Breast epithelium (tissue), 4 donors: ENCODE measurements at places on chromosomes 12 and 14. TPM values are rescaled to one million over a fixed set of nuclear protein-coding genes. Genes with fewer than 3 reads are reported as not detected.

AQP6 gene
- not detected for total RNA-seq

POTEM gene
- total RNA-seq: not detected

TMEM233 gene
- not detected for total RNA-seq

YBX3 gene
- total RNA-seq: 290 TPM

CCDC197 gene
- not detected for total RNA-seq

GPR137C gene
- 1.2 TPM for total RNA-seq

STON2 gene
- total RNA-seq: 27.5 TPM

RD3L gene
- total RNA-seq: not detected

SIRT4 gene
- total RNA-seq: 3.1 TPM

GRCh38 chr12:124655698-124656516 is 88.5 kb upstream of the NCOR2 start:
- peak; percentile 35 for DNase-seq
- no peaks in the 10 kb centered on the region for H3K36me3 ChIP-seq
- peak overlapping the region; percentile 53 for H3K4me3 ChIP-seq
- H3K27me3 ChIP-seq: no peaks in the 10 kb centered on the region

DNA sequence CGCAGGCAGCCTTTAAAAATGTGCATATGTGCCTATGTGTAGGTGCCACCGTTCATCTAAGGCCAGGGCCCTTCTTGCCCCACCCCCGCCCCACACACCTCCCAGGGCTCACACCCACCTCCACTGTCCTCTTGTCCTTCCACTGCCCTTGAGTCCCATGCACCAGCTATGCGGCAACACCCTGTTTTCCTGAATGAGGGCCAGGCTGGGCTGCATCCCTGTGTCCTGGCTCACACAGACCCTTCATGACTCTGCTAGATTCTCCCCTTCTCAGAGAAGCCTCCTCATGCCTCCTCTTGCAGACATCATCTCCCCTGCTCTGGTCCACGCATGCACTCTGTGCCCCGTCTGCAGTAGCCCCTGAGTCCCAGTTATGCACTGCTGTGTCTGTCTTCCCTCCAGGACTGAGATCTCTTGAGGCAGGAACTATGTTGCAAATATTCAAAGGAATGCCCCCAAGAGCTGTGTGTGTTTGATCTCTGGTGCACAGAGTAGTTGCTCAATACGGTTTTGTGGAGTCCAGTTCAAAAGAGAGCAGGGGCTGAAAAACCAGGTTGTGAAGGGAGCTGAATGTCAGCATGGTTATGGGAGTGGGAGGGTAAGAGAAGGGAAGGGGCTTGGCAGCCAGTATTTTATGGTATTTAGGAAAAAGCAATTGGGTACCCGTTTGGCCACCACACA is 47.3 kb upstream of the ESRRB start:
- no peaks in the 10 kb centered on the region for H3K4me1 ChIP-seq
- peaks cover 22% of the 10 kb centered on the region for H3K27me3 ChIP-seq
- no peaks in the 10 kb centered on the region for H3K36me3 ChIP-seq
- H3K4me3 ChIP-seq: no peak overlapping the region

DNA sequence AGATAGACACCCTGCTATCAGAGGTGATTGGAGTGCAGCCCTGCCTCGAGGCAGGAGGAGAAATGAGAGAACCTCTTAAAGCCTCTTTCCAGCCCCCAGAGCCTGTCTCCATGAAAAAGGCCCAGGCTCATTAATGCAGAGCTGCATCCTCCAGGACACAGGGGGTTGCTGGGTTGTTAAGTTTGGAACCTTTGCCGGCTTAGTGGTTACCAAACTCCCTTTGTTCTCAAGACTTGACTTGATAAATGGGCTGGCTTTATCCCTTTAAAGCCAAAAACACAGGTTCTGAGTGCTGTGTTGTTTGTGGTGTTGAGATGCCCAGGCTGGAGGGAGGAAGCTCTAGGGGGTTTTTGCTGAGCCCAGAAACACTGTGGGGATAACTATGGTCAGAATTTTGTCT is 71.0 kb downstream of the DAD1 start:
- no peaks in the 10 kb centered on the region for H3K36me3 ChIP-seq
- no peak overlapping the region for H3K27ac ChIP-seq
- no peaks in the 10 kb centered on the region for H3K27me3 ChIP-seq

GRCh38 chr14:93343797-93344196 is 3.2 kb upstream of the COX8C start:
- no peak overlapping the region for H3K27ac ChIP-seq
- no peaks in the 10 kb centered on the region for H3K4me1 ChIP-seq
- no peaks in the 10 kb centered on the region for H3K27me3 ChIP-seq
- no peak for DNase-seq
- H3K4me3 ChIP-seq: no peak overlapping the region

GRCh38 chr12:90152897-90153624 is 444.4 kb upstream of the ATP2B1 start:
- H3K36me3 ChIP-seq: no peaks in the 10 kb centered on the region
- no peak for DNase-seq
- no peaks in the 10 kb centered on the region for H3K27me3 ChIP-seq
- no peak overlapping the region for H3K27ac ChIP-seq

- DNase-seq: peak; percentile 68
- no peaks in the 10 kb centered on the region for H3K4me1 ChIP-seq
- no peak overlapping the region for H3K4me3 ChIP-seq
- H3K27ac ChIP-seq: peak overlapping the region; percentile 84
Observed at GRCh38 chr12:53287741-53288216, 7.6 kb upstream of the PFDN5 start.

DNA sequence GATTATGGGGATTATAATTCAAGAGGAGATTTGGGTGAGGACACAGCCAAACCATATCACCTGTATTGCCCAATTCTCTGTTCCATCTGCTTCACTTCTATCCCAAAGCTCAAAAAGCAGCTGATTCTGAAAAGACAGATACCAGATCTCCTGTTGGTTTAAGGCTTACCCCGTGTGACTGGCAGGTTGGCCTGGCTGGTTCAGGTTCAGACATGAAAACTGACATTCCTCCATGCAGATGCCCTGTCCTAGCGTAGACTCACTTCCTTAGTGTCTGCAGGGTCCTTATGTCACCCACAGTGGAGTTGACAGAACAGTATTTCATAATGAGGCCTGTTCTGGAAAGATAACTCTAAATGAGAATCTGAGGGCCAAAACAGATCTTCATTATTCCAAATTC is 61.1 kb upstream of the FLRT2 start:
- H3K27me3 ChIP-seq: no peaks in the 10 kb centered on the region
- H3K4me3 ChIP-seq: no peak overlapping the region
- DNase-seq: no peak
- no peak overlapping the region for H3K27ac ChIP-seq
- no peaks in the 10 kb centered on the region for H3K4me1 ChIP-seq

GRCh38 chr14:103961928-103962578 is 19.7 kb upstream of the RD3L start:
- no peaks in the 10 kb centered on the region for H3K27me3 ChIP-seq
- no peak for DNase-seq

- H3K4me3 ChIP-seq: no peak overlapping the region
- DNase-seq: no peak
- H3K4me1 ChIP-seq: no peaks in the 10 kb centered on the region
- H3K27me3 ChIP-seq: no peaks in the 10 kb centered on the region
- H3K27ac ChIP-seq: no peak overlapping the region
- H3K36me3 ChIP-seq: no peaks in the 10 kb centered on the region
Observed at GRCh38 chr12:91633734-91634357, 451.2 kb upstream of the DCN start.

GRCh38 chr12:12646483-12647072 is 34.9 kb downstream of the CREBL2 start:
- no peaks in the 10 kb centered on the region for H3K4me1 ChIP-seq
- no peak overlapping the region for H3K4me3 ChIP-seq
- H3K27me3 ChIP-seq: no peaks in the 10 kb centered on the region
- H3K36me3 ChIP-seq: no peaks in the 10 kb centered on the region
- no peak overlapping the region for H3K27ac ChIP-seq
